ENCODE measurements at places on chromosomes 6 and 20.

DNA sequence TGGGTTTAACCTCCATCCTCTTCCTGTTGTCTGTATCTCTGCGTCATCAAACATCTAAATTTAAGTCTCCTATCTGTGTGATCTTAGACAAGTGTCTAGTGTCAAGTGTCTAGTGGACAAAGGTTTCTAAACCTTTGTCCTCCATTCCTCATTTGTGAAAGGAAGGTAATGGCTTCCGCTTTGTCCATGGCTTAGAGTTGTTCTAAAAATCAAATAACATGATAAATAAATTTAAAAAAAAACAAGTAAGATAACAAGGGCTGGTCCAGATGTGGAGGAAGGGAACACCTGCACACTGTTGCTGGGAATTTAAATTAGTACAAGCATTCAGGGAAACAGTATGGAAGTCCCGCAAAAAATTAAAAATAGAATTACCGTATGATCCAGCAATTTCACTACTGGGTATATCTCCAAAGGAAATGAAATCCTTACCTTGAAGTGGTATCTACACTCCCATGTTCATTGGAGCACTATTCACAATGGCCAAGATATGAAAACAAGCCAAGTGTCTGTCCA, 17.6 kb upstream of the SERPINB1 start:
- DNase-seq: no peak

DNA sequence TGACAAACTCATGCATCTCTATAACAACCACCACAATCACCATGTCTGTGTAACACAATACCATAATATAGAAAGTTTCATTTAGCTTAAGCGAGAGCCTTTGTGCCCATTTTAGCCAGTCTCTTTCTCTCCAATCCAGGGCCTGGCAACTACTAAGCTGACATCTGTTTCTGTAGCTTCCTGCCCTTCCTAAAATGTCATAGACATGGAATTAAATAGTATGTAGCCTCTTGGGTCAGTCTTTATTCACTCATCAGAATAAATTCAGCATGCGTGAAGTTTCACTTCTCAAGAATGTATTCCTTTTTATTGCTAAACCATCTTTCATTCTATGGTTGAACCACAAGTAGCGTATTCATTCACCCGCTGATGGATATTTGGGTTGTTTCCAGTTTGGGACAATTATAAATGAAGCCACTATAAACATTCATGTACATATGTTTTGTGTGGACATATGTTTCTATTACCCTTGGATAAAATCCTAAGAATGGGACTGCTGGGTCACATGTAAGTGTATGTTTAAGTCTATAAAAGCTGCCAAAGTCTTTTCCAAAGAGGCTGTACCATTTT, 1.7 kb upstream of the TREM2 start:
- no peak for DNase-seq

- no peak for DNase-seq
Observed at GRCh38 chr6:88666901-88667300, 296.5 kb downstream of the RNGTT start.

- DNase-seq: peak; percentile 12
Observed at GRCh38 chr6:145276756-145277155, 458.6 kb downstream of the EPM2A start.

GRCh38 chr6:93307505-93308409, 111.6 kb downstream of the EPHA7 start:
- no peak for DNase-seq

- no peak for DNase-seq
Observed at GRCh38 chr6:45956663-45957062, 59.0 kb downstream of the CLIC5 start.

DNA sequence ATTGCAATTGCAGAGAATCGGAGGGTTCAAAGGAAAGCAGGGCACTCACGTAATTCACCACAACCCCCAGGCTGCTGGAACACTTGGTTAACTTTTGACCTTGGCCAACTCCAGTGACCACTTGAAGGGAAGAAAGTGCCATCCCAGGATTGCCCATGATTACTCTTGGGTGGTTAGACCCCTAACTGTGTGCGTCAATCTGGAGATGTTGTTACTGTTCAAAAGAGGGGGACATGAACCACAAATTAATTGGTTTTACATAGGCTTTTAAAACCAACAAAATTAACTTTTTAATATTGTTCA, 50.1 kb upstream of the NCOA3 start:
- DNase-seq: no peak

GRCh38 chr20:18443886-18444285, 22.9 kb downstream of the DZANK1 start:
- peak; percentile 29 for DNase-seq
